Epithelial cell of proximal tubule (primary cell): ENCODE measurements at places on chromosomes 5 and 9. TPM values are rescaled to one million over a fixed set of nuclear protein-coding genes. Genes with fewer than 3 reads are reported as not detected.

Gene INSYN2B
- total RNA-seq: 1.7 and 2.0 TPM in 2 replicates

Gene SOX30
- 0.23 TPM in 1 of 2 replicates, not detected in the other for total RNA-seq

Gene FANCC
- 5.6 and 9.4 TPM in 2 replicates for total RNA-seq

Gene IFNA5
- not detected in 2 replicates for total RNA-seq

Gene MYOT
- total RNA-seq: not detected in 2 replicates

Gene NMUR2
- 0.22 TPM in 1 of 2 replicates, not detected in the other for total RNA-seq

Gene DOLK
- total RNA-seq: 12.7 and 26.1 TPM in 2 replicates

Gene NPR3
- 0.14 and 0.29 TPM in 2 replicates for total RNA-seq

Gene KIF20A
- 49.6 and 82.9 TPM in 2 replicates for total RNA-seq

Gene IFNA13
- not detected in 2 replicates for total RNA-seq

Gene KIF4B
- total RNA-seq: not detected in 2 replicates

Gene ACOT12
- total RNA-seq: not detected in 2 replicates

Gene DBH
- total RNA-seq: not detected in 2 replicates

Gene TGFBI
- 336 and 371 TPM in 2 replicates for total RNA-seq

Gene ZNF462
- 8.8 and 22.1 TPM in 2 replicates for total RNA-seq

Gene MYORG
- total RNA-seq: 2.9 and 6.6 TPM in 2 replicates

Gene SLCO6A1
- not detected in 2 replicates for total RNA-seq

Gene SLC6A3
- total RNA-seq: not detected in 2 replicates

Gene CAPSL
- not detected in 2 replicates for total RNA-seq

Gene CDH9
- not detected in 2 replicates for total RNA-seq

Gene SLC4A9
- not detected in 2 replicates for total RNA-seq

Gene CCL27
- total RNA-seq: not detected in 2 replicates

Gene NR5A1
- total RNA-seq: not detected in 2 replicates

Gene EGR1
- 2.2 and 6.7 TPM in 2 replicates for total RNA-seq

Gene OGN
- total RNA-seq: not detected in 2 replicates

Gene SPAAR
- total RNA-seq: 0.29 TPM in 1 of 2 replicates, not detected in the other

Gene HCN1
- total RNA-seq: under 0.01 TPM in 1 of 2 replicates, not detected in the other

Gene TAF1L
- total RNA-seq: under 0.01 TPM in 1 of 2 replicates, not detected in the other

Gene DCTN4
- 29.0 and 30.2 TPM in 2 replicates for total RNA-seq

Gene HAVCR2
- total RNA-seq: 0.12 TPM in 1 of 2 replicates, not detected in the other

Gene SLC25A2
- 0.29 TPM in 1 of 2 replicates, not detected in the other for total RNA-seq

Gene OCLN
- total RNA-seq: 21.6 and 29.8 TPM in 2 replicates

Gene ORM2
- total RNA-seq: not detected in 2 replicates

Gene GRXCR2
- not detected in 2 replicates for total RNA-seq

Gene SAXO1
- total RNA-seq: not detected in 2 replicates

Gene XPA
- total RNA-seq: 4.7 and 7.6 TPM in 2 replicates

Gene CSF2
- 13.2 and 19.6 TPM in 2 replicates for total RNA-seq

Gene PTPRD
- total RNA-seq: 3.2 and 5.6 TPM in 2 replicates

Gene GRIN3A
- total RNA-seq: not detected in 2 replicates

Gene KCNV2
- total RNA-seq: not detected in 2 replicates

Gene PDGFRB
- 2.2 and 4.6 TPM in 2 replicates for total RNA-seq

Gene NUTM2G
- total RNA-seq: not detected in 2 replicates

Gene RASGRF2
- 2.6 and 9.0 TPM in 2 replicates for total RNA-seq

Gene AK8
- 0.14 and 0.46 TPM in 2 replicates for total RNA-seq

Gene GARIN3
- total RNA-seq: not detected in 2 replicates

Gene TEK
- not detected in 2 replicates for total RNA-seq

Gene CPLANE1
- total RNA-seq: 9.3 and 12.5 TPM in 2 replicates

Gene GPRIN1
- total RNA-seq: 34.0 and 40.2 TPM in 2 replicates

Gene BSPRY
- 8.8 and 15.2 TPM in 2 replicates for total RNA-seq

Gene EIF4E1B
- total RNA-seq: not detected in 2 replicates

Gene LRRC19
- not detected in 2 replicates for total RNA-seq
